ENCODE measurements at places on chromosomes 13 and 19. TPM values are rescaled to one million over a fixed set of nuclear protein-coding genes. Genes with fewer than 3 reads are reported as not detected.

C13orf42 gene
- not detected for total RNA-seq

ZNF90 gene
- 0.21 TPM for total RNA-seq

TPTE2 gene
- total RNA-seq = 0.96 TPM

KLK8 gene
- total RNA-seq = not detected

KIRREL2 gene
- not detected for total RNA-seq

COL4A2 gene
- total RNA-seq = 0.80 TPM

NLRP9 gene
- total RNA-seq = not detected

ZNF225 gene
- total RNA-seq = 3.8 TPM

- peaks cover 17% of the 10 kb centered on the region for H3K4me1 ChIP-seq
- no peak overlapping the region for H3K27ac ChIP-seq
- DNase-seq = no peak
- no peaks in the 10 kb centered on the region for H3K36me3 ChIP-seq
- H3K27me3 ChIP-seq = no peaks in the 10 kb centered on the region
- H3K4me3 ChIP-seq = no peak overlapping the region
These were observed 27.2 kb downstream of the FOXO1 start for GRCh38 chr13:40639221-40639681.

- H3K27me3 ChIP-seq = no peaks in the 10 kb centered on the region
- no peaks in the 10 kb centered on the region for H3K36me3 ChIP-seq
These were observed 58.0 kb downstream of the MAP4K1 start for GRCh38 chr19:38559428-38560401.

GRCh38 chr19:19034204-19034624, 811 bp downstream of the ARMC6 start:
- H3K27me3 ChIP-seq = no peaks in the 10 kb centered on the region
- H3K36me3 ChIP-seq = peaks cover 7% of the 10 kb centered on the region
- H3K27ac ChIP-seq = peak overlapping the region; percentile 94
- peak overlapping the region; percentile 94 for H3K4me3 ChIP-seq

DNA sequence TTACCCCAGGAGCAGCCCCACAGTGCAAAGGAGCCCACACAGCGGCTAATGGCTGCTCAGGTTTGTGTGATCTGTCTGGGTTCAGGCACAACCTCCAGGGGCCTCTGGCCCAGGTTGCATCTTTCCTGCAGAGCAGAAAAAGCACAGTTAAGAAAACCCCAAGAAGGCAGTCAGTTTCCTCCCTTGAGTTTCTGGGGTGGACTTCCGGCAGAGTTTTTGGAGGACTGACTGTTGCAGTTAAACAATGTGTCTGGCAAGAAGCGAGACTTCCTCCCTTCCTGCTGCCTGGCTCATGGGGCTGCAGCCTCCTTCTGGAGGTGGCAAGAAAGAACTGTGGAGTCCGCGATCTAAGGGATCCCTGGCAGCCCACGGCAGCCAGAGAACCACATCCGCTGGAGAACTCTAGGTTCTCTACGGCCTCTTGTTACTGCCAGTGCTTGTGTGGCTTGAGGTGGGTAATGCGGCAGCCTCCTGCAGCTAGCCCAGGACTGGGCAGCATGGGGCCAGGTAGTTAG, 114.4 kb downstream of the ZDHHC20 start:
- H3K36me3 ChIP-seq = no peaks in the 10 kb centered on the region
- H3K4me1 ChIP-seq = peaks cover 17% of the 10 kb centered on the region
- no peaks in the 10 kb centered on the region for H3K27me3 ChIP-seq
- DNase-seq = no peak
- peak overlapping the region; percentile 39 for H3K27ac ChIP-seq
- peak overlapping the region; percentile 41 for H3K4me3 ChIP-seq

DNA sequence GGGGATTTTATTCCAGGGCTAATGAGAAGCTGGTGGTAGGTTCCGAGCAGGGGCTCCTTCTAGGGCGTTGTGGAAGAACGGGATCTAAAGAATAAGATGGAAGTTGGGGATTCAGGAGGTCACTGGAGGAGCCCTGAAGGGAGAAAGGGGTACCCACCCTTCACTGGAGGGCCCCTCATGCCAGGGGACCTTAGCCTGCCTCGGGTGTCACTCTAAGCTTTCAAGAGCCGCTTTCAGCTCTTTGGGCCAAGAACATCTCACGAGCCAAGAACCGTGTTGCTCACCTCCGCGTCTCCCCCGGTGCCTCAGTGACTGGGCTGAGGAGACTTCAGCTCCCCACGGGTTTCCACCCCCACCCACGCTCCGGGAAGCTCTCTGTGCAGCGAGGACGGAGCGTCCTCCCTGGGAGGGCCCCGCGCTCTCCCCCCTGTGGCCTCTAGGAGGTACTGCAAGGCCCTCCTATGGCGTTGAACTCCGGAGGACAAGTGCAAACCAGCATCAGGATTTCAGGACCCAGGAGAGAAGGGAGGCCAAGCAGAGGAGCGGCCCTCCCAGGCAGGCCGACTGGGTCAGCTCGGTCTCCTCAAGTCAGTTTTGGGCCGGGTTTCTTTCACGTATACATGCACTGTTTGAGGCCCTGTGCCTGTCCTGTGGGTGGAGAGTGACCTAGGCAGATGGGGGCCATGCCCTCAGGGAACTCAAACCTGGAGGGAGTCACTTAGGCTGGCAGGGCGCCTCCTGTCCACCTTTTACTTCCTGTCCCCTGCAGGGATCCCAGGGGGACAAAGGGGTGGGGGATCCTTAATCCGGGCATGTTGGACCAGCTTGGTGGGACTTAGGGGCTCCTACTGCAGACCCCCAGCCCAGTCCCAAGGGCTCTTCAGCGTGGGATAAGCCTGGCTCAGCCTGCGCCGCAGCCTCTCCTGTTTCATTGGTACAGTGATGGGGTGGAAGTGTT, 5.1 kb upstream of the KRTDAP start:
- H3K4me1 ChIP-seq = peaks cover 9% of the 10 kb centered on the region
- H3K27ac ChIP-seq = no peak overlapping the region
- no peak overlapping the region for H3K4me3 ChIP-seq
- no peaks in the 10 kb centered on the region for H3K27me3 ChIP-seq

DNA sequence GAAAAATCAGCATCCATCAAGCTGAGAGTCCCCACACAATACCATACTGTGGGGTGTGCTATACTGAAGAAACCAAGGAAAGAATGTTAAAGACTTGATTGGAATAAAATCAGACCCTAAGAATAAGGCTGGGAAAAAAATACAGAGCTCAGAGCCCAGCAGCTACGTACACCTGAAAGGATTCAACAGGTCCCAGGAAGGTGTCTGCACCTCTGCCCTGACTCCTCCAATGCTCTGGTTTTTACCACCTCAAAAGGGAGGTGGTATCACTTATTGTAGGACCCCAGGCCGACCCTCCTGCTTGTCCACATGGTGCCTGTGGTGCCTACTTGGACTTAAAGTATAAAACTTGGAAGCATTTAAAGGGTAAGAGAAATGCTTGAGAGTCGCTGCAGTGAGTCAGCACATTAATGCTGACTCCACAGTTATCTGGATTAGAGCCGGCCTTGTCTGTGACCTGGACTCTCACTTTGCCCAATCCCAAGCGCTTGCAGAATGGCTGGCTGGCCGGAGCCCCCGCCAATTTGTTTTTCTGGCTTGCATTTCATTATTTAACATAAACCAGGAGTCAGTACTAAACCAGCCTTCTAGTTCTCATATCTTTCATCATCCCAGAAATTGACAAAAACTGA, 110.1 kb downstream of the FGF14 start:
- no peaks in the 10 kb centered on the region for H3K27me3 ChIP-seq
- no peaks in the 10 kb centered on the region for H3K4me1 ChIP-seq
- DNase-seq = no peak
- H3K27ac ChIP-seq = no peak overlapping the region

GRCh38 chr19:19155495-19156219, 14.4 kb downstream of the MEF2B start:
- no peaks in the 10 kb centered on the region for H3K36me3 ChIP-seq
- DNase-seq = peak; percentile 84
- H3K27me3 ChIP-seq = no peaks in the 10 kb centered on the region
- peak overlapping the region; percentile 63 for H3K27ac ChIP-seq
- H3K4me1 ChIP-seq = peaks cover 64% of the 10 kb centered on the region
- peak overlapping the region; percentile 32 for H3K4me3 ChIP-seq

GRCh38 chr13:45149964-45150363, 29.7 kb downstream of the GTF2F2 start:
- H3K4me1 ChIP-seq = no peaks in the 10 kb centered on the region
- H3K27ac ChIP-seq = no peak overlapping the region
- no peak overlapping the region for H3K4me3 ChIP-seq
- DNase-seq = no peak

- DNase-seq = no peak
- H3K36me3 ChIP-seq = no peaks in the 10 kb centered on the region
- H3K27ac ChIP-seq = no peak overlapping the region
- H3K27me3 ChIP-seq = no peaks in the 10 kb centered on the region
- peaks cover 8% of the 10 kb centered on the region for H3K4me1 ChIP-seq
These were observed 107.4 kb upstream of the DOCK9 start for GRCh38 chr13:99085139-99085807.

DNA sequence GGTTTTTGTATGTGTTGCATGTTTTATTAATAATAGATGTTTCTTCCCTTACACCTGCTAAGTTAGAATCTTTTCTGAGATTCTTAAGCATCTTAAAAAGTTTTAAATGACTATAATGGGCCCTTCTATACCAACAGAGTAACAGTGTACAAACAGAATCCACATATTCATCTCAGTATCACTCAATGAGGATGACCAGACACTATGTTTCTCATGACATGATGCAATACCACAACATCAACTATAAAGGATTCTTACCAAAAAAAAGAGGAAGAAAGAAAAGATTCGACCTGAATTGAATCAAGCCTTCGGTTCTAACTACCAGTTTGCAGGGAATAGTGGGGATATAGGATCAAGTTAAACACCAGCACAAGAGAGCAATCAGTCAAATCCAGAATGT, 56.5 kb downstream of the INTS6 start:
- H3K4me3 ChIP-seq = no peak overlapping the region
- H3K36me3 ChIP-seq = peaks cover 15% of the 10 kb centered on the region
- DNase-seq = no peak
- H3K27ac ChIP-seq = no peak overlapping the region
- H3K27me3 ChIP-seq = no peaks in the 10 kb centered on the region

GRCh38 chr13:33800646-33801186, 17.2 kb upstream of the RFC3 start:
- H3K36me3 ChIP-seq = no peaks in the 10 kb centered on the region
- DNase-seq = no peak
- no peak overlapping the region for H3K4me3 ChIP-seq
- H3K4me1 ChIP-seq = peaks cover 8% of the 10 kb centered on the region

GRCh38 chr13:95480131-95480545, 72.4 kb upstream of the CLDN10 start:
- H3K27ac ChIP-seq = peak overlapping the region; percentile 54
- no peaks in the 10 kb centered on the region for H3K36me3 ChIP-seq
- no peaks in the 10 kb centered on the region for H3K27me3 ChIP-seq
- H3K4me1 ChIP-seq = peaks cover 21% of the 10 kb centered on the region
- H3K4me3 ChIP-seq = no peak overlapping the region
- peak; percentile 71 for DNase-seq

GRCh38 chr13:30679483-30680330, 55.6 kb upstream of the ALOX5AP start:
- DNase-seq = no peak
- H3K27me3 ChIP-seq = 0 out of 2 replicates have a peak, but pooled peaks cover 2% of the 10 kb centered on the region

DNA sequence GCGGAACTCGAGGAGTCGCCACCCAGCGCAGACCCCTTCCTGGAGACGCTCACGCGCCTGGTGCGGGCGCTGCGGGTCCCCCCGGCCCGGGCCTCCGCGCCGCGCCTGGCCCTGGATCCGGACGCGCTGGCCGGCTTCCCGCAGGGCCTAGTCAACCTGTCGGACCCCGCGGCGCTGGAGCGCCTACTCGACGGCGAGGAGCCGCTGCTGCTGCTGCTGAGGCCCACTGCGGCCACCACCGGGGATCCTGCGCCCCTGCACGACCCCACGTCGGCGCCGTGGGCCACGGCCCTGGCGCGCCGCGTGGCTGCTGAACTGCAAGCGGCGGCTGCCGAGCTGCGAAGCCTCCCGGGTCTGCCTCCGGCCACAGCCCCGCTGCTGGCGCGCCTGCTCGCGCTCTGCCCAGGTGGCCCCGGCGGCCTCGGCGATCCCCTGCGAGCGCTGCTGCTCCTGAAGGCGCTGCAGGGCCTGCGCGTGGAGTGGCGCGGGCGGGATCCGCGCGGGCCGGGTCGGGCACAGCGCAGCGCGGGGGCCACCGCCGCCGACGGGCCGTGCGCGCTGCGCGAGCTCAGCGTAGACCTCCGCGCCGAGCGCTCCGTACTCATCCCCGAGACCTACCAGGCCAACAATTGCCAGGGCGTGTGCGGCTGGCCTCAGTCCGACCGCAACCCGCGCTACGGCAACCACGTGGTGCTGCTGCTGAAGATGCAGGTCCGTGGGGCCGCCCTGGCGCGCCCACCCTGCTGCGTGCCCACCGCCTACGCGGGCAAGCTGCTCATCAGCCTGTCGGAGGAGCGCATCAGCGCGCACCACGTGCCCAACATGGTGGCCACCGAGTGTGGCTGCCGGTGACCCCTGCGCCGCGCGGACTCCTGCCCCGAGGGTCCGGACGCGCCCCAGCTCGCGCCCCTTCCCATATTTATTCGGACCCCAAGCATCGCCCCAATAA, 2.3 kb downstream of the AMH start:
- H3K27me3 ChIP-seq = peaks cover 19% of the 10 kb centered on the region
- H3K4me3 ChIP-seq = no peak overlapping the region
- no peaks in the 10 kb centered on the region for H3K4me1 ChIP-seq
- no peak for DNase-seq

GRCh38 chr19:27751044-27751391, 1461.9 kb downstream of the UQCRFS1 start:
- no peak overlapping the region for H3K27ac ChIP-seq
- H3K4me3 ChIP-seq = no peak overlapping the region
- H3K36me3 ChIP-seq = no peaks in the 10 kb centered on the region
- H3K4me1 ChIP-seq = no peaks in the 10 kb centered on the region

DNA sequence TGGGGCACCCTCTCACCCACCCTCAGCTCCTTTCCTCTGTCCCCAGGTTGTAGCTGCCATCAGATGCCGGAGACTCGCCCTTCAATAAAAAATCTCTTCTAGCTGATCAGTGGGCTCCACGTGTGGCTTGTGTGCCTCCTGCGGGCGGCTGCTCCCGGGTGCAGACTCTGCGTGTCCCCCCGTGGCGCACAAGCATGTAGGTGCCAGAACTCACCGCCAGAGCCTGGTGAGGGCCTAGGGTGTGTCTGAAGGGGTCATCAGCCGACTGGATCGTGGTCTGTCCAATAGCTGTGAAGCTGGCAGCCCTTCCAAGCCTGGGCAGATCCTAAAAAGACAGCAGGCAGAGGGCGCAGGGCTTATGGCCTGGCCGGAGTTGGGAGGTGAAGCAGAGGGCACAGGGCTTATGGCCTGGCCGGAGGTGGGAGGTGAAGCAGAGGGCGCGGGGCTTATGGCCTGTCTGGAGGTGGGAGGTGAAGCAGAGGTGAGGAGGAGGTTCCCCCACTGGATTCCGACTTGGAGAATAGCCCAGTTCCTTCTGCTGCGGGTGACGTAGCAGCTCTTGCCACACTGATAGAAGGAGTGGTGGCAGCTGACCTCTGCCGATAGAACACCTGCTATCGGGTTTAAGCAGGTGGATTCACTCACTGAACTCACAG, 11.7 kb downstream of the NOP53 start:
- no peak overlapping the region for H3K4me3 ChIP-seq
- no peak overlapping the region for H3K27ac ChIP-seq
- 0 out of 2 replicates have a peak, but pooled peaks cover 3% of the 10 kb centered on the region for H3K4me1 ChIP-seq
- no peaks in the 10 kb centered on the region for H3K27me3 ChIP-seq
- peaks cover 40% of the 10 kb centered on the region for H3K36me3 ChIP-seq

Data from GM12878 (cell line).